Stimulated activated CD4-positive, alpha-beta T cell treated with anti-CD3 and anti-CD28 coated beads, Interleukin-1b, Interleukin-23, amount 100 ng/mL, for 1 hour (primary cell): ENCODE measurements at places on chromosomes 6 and 20.

GRCh38 chr6:37934276-37934675 lies 114.7 kb downstream of the ZFAND3 start:
- DNase-seq: no peak

- no peak for DNase-seq
Observed at GRCh38 chr6:11370191-11371018, 137.9 kb upstream of the NEDD9 start.

GRCh38 chr6:88662163-88662580 lies 301.2 kb downstream of the RNGTT start:
- no peak for DNase-seq

DNA sequence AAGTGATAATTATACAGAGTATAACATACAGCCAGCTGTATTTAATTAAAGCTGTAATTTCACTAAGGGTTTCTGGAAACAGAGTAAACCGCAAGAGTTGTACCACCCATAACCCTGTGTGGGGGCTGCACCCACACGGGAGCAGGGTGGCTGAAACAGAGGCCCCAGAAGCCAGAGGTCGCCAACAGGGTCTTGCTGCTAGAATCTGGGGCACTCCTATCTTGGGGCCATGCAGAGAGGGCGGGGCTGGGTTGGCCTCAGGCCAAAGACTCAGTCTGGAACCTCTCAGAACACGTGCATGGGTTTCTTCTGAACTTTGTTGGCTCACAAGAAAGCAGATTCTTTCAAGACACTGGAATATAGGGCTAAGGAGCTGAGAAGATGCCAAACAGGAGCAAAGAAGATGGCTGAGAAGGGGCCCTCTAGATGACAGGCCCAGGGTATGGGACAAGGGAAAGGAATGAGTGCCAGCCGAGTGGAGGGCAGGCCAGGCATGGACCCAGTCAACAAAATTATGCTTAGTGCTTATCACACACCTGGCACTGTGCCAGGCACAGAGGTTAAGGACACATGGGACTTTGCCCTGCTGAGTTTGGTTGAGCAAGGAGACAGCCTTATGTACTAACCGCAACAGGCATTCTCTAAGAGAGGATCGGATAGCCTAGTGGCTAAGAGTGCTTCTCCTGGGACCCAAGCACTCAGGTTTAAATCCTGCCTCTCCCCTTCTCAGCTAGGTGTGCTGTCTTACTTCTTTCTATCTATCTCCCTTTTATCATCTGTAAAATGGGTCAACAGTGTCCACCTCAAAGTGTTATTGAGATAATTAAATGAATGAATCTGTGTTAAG lies 96.6 kb upstream of the FOXP4 start:
- DNase-seq: no peak

GRCh38 chr6:129787816-129788215 lies 73.3 kb downstream of the TMEM244 start:
- DNase-seq: no peak

DNA sequence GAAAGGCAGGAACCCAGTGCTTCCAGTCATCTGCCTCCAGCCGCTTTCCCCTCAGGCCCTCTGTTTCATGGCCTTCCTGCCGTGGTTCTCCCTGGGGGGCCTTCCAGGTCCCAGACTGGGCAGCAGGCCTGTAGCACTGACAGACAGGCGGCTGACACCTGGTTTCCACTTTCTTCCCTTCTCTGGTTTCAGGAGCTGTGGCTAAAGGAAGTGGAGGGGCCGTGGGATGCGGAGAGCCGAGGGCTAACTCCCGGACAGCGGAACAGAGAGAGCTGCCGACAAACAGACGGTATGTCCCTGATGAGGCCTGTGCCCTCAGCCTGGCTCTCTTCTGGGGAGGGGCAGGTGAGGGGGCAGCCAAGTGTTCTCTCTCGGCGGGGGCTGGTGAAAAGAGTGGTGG lies 12.5 kb downstream of the LRRC73 start:
- no peak for DNase-seq

DNA sequence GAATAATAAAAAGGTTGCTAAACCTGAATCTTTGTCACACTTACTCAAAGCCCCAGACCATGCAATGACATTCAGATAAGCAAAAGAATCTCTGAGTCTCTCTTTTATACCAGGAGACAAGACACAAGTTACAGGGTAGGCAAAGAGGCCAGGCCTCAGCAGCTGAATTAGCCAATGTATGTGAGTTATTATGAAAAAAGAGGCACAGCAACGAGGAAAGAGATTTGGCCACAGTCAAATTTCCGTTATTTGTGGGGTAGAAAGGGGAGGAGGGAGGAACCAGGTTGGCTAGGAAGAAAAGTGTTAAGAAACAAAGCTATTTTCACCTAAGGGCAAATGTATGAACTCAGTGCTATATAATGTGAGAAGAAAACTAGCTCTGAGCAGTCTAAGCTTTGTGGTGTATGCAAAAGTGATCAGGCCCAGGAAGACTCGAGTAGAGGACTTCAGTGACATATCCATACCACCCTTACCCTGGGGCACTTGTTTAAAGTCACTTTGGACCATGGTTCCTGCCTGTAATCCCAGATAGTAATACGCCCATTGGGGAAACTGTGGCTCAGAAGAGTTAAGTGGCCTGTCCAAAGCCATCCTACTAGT lies 19.1 kb downstream of the IPCEF1 start:
- DNase-seq: no peak

DNA sequence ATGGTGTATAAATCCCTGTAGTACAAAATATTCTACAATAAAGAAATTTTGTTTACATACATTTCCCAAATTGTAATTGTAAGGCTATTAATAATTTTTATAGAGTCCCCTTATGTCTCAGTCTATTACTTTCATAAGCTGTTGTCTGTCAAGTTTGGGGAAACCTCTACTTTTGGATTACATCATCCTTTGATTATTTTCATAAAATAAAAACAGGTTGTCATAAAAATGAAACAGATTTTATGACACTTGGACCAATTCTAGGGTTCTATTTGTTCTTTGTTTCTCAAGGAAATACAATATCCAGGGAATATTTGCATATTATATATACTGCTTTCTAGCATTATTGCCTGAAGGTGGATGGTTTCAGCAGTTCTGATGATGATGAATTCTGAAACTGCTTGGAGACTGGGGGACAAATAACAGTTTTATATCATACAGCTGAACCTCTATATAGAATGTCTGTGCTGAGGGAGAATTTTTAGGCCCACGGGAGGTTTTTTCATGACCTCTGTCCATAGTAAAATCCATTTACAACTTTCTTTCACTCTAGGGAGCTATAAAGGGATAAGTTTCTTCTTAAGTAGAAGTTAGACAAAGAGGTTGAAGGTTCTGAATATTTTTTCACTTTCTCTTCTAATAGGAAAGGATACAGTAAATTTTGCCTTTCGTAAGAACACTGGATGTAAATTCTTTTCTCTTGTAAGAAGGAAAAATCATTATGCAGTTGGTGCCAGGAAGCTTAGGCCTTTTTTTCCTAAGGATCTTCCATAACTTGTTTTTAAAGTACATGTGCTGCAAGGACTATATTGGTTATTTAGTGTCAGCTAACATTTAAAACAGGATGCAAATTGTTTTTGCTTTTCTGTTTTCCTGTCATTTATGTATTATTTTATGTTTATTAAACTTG lies 58.0 kb downstream of the CD2AP start:
- no peak for DNase-seq

DNA sequence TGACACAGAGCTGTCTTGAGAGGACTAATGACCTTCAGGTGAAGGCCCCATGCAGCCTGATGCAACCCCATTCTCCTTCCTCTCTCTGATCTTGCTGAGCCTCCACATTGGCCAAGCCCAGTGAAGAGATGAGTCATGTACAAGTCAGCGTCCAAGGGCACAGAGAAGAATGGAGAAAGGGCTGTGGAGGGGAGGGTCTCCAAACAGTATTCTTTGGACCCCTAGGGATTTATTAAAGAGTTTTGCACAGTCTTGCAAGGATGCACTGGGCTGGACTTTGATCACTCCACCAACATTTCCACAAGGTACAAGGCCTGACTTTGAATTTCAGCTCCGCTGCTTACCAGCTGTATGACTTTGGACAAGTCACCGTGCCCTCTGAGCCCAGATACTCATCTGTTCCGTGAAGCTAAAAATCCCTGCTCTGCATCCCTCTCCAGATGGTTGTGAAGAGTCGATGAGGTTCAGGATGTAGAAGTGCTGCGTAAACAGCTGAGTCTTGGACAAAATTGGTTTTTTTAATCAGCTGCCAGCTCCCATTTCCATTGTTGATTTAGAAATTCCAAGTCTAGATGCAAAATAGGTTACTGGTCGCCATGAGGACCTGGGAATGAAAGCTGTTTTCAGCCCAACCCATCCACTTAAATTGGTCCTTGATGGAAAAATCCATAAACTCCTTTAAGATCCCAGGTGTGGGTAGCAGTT lies 14.1 kb upstream of the KCNG1 start:
- DNase-seq: no peak

DNA sequence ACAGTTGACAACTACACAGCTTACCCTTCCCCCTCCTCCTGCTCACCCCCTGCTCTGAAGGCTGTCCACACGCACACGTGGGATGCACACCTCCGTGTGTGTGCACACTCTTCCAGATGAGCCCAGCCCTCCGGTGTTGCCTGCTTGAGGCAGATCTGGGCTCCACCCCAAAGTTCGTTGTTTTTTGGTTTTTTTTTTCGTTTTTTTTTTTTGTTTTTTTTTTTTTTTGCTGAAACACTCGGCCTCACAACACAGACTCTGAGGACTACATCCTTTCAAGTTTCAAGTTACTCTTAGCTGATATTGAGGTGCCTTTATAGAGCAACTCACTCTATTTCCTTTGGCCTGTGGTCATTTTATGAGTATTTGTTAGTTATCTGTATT lies 88.2 kb downstream of the RREB1 start:
- DNase-seq: no peak

DNA sequence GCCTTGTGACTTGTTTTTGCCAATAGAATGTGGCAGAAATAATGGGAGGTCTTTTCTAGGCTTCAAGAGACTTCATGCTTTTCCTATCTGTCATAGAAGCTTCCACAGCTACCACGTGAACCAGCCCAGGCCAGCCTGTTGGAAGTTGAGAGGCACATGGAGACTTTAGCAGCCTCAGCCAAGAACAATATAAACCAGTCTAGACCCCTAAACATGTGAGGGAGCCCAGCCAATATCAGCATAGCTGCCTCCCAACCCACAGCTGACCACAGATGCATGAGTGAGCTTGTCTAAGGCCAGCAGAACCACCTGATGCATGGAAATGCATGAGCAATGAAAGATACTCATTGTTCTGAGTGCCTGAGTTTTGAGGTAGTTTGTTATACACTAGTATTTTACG lies 540.7 kb upstream of the BTBD3 start:
- DNase-seq: no peak

DNA sequence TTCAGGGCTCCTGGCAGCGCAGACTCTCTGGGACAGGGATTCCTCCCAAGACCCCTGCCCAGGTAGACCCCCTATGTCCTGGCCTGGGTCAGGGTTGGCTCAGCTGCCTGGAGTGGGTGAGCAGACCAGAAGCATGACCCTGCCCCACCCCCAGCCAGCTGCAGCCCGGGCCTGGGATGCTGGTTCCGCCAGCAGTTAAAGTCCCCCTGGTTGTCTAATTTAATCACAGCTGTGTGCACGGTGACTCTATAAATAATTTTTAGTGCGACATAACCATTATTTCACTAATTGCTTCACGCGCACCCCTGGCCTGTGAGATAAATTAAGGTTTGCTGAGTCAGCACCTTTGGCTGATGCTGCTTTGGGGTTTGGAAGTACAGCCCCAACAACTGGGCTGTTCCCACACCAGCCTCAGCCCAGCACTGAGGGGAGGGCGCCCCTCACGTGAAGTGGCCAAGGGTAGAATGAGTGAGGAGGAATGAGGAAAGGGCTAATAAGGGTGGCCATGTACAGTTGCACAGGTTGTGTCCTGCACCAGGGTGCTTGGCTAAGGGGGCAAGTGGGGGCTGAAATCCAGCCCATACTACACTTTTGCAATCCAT lies 26.1 kb upstream of the CDH22 start:
- no peak for DNase-seq

DNA sequence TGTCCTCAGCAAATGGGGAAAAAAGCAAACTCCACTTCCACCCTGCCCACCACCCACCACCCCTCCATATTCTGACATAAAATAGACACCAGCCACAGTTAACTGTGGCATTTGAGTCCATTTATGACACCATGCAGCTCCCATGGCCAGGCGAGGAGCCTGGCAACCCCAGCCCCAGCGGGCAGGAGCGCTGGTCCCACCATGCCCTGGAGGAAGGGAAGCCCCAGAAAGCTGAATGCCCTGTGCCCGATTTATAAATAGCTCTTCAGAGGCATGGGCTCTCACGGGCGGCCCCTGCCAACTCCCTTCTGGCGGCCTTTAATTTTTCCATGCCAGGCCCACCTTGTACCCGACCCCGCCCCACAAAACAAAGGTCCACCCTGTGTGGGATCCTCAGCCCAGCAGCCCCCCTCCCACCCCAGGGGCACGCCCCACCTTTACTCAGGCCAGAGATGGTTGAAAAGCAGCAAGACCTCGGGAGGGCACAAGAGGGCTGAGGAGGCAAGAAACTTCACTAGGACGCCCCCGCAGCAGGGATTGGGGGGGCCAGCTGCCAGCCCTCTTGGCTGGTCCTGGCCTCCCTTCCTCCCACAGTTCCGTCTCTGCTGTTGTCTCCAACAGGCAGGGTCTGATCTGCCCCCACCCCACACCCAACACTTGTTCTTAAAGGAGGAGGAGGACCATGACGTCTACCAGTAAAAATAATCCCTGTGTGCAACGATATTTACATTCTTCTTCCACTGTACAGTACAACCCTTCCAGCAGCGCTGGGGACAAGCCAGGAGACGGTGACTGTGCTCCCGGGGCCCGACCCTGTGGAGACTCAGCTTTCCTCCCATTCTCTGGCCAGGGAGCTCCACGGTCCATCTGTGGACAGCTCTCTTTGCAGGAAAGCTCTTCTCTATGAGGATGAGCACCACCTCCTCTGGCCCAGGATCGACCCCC lies 115.6 kb upstream of the CDYL start:
- no peak for DNase-seq

DNA sequence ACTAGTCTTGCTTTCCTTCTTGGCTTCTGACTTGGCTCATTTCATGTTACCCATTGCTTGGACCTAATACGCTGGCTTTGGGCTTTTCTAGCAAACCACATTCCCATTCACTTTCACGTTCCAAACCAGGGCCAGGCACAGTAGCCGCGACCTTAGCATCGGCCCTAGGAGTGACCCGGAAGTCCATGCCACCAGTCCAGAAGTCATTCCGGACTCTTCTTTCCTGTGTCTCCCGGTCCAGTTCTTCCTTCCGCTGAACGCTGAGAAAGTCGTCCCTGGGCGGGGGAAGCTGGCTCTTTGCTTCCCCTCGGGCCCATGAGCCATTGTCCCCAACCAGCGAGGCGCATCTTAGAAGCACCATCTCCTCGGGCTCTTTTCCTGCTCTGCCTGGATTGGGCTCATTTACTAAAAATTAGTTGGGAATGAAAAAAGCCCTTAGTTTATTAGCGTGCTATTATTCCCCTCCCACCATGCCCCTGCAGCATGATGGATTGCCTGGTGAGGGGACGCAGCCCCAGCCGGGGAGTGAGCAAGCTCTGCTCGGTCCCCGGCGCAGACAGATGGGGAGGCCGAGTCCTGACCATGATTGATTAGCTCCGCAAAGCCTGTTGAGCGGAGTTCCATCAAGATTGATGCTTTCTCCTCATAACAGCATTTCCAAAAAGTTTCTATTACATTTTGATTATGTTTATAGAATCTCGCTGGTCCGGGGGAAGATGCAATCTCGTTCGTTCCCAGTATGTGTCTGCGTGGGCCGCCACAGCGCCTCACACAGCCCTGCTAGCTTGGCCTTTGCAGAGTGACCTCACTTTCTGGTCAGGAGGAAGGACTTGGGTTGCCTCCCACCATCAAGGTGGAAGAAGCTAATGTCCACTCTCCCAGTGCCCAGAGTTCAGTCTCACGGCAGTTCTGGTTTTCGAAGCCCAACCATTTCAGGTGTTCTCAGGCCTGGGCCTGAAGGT lies 115.1 kb upstream of the TOP1 start:
- no peak for DNase-seq
